Activated T-helper 1 cell treated with anti-CD3 and anti-CD28 coated beads, Interleukin-12 subunit alpha, Interleukin-12 subunit beta, Interleukin-2, Interleukin-4 antibody, amounts not matched to agents 30 ng/mL and 10 ng/mL and 1 ng/mL, durations not matched to agents 14 hours and 24 hours and 36 hours (primary cell): ENCODE measurements at places on chromosomes 4 and X. TPM values are rescaled to one million over a fixed set of nuclear protein-coding genes. Genes with fewer than 3 reads are reported as not detected.
A peak's percentile ranks its signal among the peaks of the same experiment; 100 is the strongest.

DNA sequence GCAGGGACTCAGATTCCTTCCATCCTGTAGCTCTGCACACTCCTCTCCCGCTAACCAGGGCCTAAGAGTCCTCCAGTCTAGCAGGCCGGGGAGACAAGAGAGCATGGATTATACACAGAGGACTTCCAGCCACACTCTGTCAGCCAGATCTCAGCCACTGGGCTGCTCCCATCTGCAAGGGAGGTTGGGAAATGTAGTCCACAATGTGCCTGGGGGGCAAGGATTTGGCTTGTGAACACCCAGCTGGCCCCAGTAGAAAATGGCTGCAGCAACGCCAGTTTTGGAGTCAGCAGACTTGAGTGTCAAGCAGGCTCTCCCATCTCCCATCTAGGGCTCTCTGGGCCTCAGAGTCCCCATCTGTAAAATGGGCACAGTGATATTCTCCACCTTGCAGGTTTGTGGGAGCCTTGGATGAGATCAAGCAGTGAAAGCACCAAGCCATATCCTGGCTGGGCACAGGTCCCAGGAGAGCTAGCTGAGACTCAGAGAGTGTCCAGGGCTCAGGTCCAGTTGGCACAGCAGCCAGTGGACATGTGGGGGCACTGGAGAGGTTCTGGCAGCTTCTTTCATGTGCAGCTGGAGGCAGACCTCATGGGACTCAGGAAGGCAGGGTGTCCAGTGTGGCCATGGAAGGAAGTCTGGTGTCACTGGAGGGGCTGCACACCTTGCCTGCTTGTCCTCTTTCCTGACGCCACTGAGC is 14.6 kb downstream of the PSAPL1 start:
- H3K36me3 ChIP-seq = no peaks in the 10 kb centered on the region
- H3K27ac ChIP-seq = no peak overlapping the region
- no peaks in the 10 kb centered on the region for H3K4me1 ChIP-seq
- H3K4me3 ChIP-seq = no peak overlapping the region
- peaks cover 2% of the 10 kb centered on the region for H3K27me3 ChIP-seq

DNA sequence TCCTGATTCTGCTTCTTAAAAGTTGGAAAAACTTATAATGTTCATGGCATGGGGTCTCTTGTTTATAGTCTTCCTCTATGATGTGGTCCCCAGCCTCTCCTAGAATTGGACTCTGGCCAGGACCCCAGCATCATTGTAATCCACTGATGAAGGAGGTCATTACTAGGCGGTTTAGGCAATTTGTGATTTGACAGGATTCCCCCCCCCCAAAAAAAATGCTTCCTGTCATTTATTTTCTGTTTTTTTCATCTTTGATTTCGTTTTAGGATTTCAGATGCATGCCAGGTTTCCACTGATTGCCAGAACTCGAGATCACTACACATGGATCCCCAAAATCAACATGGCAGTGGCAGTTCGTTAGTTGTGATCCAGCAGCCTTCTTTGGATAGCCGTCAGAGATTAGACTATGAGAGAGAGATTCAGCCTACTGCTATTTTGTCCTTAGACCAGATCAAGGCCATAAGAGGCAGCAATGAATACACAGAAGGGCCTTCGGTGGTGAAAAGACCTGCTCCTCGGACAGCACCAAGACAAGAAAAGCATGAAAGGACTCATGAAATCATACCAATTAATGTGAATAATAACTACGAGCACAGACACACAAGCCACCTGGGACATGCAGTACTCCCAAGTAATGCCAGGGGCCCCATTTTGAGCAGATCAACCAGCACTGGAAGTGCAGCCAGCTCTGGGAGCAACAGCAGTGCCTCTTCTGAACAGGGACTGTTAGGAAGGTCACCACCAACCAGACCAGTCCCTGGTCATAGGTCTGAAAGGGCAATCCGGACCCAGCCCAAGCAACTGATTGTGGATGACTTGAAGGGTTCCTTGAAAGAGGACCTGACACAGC is 4.9 kb downstream of the SPRY1 start:
- H3K36me3 ChIP-seq = peaks cover 59% of the 10 kb centered on the region
- H3K4me3 ChIP-seq = peak overlapping the region; percentile 98
- H3K27me3 ChIP-seq = peaks cover 6% of the 10 kb centered on the region

DNA sequence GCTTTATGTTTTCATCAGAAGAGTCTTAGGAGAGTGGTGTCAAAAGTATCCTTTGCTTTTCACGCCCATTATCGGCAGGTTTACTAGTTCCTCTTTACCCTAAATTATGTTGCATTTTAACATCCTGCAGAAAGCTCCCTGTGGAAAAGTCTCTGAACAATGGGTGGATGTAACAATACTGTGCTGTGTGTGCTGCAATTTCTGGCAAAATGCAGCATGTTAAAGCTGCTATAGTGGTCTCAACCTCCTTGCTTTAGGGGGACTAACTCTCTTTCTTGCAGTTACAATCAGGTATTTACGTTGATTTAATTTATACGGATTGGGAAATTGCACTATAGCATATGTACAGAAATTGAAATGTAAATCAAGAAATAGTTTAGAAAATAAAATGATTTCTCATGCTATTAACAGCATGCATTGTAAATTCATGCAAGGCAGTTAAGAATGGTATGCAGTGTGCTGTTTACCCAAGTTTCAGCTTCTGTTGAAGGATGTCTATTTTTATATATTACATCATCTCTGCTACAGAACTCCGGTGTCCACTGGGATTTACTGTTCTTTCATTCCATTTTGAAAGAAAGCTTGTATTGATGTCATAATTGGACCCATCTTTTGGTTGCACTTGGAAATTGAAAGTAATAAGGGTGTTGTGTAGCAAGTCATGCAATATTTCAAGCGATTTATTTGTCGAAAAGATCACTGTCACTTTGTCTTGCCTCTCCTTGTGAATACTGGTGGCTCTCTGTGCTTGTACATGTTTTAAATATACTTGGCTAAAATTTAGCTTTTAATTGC is 145.7 kb downstream of the RAPGEF2 start:
- H3K4me1 ChIP-seq = peaks cover 5% of the 10 kb centered on the region
- no peak overlapping the region for H3K4me3 ChIP-seq
- no peak for DNase-seq
- H3K36me3 ChIP-seq = peaks cover 7% of the 10 kb centered on the region
- no peaks in the 10 kb centered on the region for H3K27me3 ChIP-seq

DNA sequence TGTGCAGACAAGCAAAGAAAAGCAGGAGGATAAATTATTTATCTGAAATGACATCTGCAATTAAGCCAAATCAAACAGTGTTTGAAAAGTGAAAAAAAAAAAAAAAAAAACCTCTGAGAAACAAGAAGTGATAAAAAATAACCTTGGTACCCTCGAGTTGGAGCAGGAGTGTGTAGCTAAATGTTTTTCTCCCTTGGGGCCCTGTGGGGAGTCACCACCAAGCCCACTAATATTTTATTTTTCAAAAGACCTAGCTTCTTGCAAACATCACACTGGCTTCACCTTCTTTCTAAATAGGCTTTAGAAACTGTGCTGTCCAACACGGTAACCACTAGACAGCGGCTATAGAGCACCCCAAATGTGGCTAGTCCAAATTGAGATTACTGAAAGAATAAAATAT is 47.7 kb downstream of the SNX25 start:
- DNase-seq = no peak
- H3K4me3 ChIP-seq = no peak overlapping the region
- H3K27ac ChIP-seq = no peak overlapping the region

GRCh38 chr4:91973479-91974153 is 330.1 kb upstream of the GRID2 start:
- H3K27ac ChIP-seq = no peak overlapping the region
- no peak for DNase-seq
- H3K4me1 ChIP-seq = no peaks in the 10 kb centered on the region
- no peak overlapping the region for H3K4me3 ChIP-seq
- no peaks in the 10 kb centered on the region for H3K27me3 ChIP-seq

- H3K36me3 ChIP-seq = peaks cover 23% of the 10 kb centered on the region
- peak overlapping the region; percentile 76 for H3K4me3 ChIP-seq
- no peak for DNase-seq
- peaks cover 92% of the 10 kb centered on the region for H3K4me1 ChIP-seq
Measured at GRCh38 chr4:108140328-108140727, 28.4 kb downstream of the LEF1 start.

MAGT1 gene
- total RNA-seq = 44.4 and 46.2 TPM in 2 replicates
